ENCODE measurements at places on chromosomes 16 and 17.

- no peak for DNase-seq
These were observed 22.6 kb downstream of the AKAP1 start for GRCh38 chr17:57107498-57108101.

DNA sequence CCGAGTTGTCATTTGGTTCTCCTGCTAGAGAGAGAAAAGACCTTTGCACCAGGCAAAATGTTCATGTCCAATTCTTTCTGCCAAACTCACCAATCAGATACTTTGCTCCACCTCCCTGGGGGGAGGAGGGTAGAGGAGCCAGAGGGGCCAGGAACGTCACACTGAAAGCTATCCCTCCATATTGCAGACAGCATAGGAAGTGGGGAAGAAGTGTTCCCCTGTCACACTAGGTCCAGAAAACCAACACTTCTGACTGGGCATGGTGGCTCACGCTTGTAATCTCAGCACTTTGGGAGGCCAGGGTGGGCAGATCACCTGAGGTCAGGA lies 9.5 kb downstream of the HSD17B2 start:
- no peak for DNase-seq

GRCh38 chr16:85029981-85030401 lies 2.4 kb downstream of the KIAA0513 start:
- DNase-seq = no peak

GRCh38 chr17:13541032-13541480 lies 60.7 kb downstream of the HS3ST3A1 start:
- no peak for DNase-seq

DNA sequence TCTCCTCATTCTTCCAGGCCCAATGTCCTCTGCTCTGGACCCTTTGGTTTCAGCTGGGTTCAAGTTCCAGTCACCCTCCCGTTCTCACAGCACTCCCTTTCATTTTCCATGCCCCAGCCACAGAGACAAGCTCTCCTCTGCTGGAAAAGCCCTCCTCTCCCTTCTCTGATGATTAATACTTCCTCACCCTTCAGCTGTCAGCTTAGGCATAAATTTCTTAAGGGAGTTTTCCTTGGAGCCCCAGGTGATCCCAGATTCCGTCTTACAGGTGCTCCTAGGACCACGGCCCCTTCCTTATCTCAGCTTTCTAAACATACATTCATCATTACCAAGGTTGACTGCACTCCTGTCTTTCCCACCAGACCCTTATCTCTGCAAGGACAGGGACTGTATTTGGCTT lies 10.4 kb downstream of the CHAD start:
- no peak for DNase-seq

DNA sequence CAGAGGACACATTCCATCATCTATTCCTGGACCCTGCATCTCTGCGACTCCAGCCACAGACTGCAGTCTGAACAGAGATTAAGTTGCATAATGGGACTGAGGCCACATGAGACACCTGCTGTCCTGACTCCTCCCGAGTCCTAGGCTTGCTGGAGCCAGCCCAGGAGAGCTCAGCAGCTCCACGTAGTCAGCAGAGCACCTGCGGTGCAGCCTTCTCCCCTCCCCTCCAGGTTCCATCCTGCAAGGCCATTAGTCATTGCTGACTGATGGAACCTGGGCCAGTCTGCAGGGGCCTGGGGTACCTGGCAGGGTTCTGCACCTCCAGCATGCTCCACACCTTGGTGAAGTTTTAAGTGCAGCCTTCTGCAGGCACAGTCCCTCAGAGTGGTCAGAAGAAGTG lies 76.7 kb downstream of the PLD6 start:
- DNase-seq = no peak

GRCh38 chr16:88892065-88892464 lies 25.6 kb upstream of the PABPN1L start:
- no peak for DNase-seq

- DNase-seq = no peak
These were observed 22.9 kb upstream of the C1QL1 start for GRCh38 chr17:44990994-44991393.

DNA sequence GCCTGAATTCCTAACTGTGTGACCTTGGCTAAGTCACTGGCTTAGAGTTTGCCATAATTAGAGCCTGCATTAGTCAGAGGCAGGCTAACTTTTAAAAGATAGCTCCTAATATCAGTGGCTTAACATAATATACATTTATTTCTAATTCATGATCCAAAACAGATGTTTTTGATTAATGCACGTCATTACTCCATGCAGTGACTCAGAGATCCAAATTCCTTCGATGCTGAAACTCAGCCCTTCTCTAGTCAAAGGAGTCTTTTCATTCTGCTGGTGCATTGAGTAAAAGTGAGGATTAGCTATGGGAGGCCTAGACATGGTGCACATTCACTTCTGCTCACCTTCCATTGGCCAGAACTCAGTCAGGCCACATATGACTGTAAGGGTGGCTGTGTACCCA lies 49.8 kb downstream of the IRX3 start:
- DNase-seq = no peak

- DNase-seq = peak; percentile 29
These were observed 412 bp upstream of the ADGRG3 start for GRCh38 chr16:57667526-57668262.

DNA sequence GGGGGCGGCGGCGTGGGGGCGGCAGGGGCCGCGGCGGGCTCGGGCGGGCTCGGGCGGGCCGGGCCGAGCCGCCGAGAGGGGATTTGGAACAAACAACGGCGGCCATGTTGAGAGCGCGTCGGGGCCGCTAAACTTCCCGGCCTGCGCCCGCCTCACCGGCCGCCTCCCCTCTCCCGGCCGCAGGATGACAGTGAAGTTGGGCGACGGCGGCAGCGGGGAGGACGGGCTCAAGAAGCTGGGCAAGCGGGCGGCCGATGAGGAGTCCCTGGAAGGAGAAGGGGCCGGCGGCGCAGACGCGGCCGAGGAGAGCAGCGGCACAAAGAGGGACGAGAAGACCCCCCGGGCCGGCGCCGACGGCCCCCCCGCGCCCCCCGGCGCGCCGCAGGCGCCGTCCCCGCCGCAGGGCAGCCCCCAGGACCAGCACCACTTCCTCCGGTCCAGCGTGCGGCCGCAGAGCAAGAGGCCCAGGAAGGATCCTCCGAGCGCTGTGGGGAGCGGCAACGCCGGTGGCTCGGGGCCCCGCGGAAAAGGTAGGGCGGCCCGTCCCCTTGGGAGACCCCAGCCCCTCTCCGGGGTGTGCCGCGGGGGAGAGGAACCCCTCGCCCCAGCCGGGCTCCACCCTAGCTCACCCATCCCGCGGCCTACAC lies 2.4 kb downstream of the CRAMP1 start:
- DNase-seq = peak; percentile 20

- DNase-seq = no peak
These were observed 44.0 kb downstream of the NSRP1 start for GRCh38 chr17:30160419-30161172.

GRCh38 chr17:12712415-12712814 lies 46.7 kb downstream of the MYOCD start:
- DNase-seq = no peak

DNA sequence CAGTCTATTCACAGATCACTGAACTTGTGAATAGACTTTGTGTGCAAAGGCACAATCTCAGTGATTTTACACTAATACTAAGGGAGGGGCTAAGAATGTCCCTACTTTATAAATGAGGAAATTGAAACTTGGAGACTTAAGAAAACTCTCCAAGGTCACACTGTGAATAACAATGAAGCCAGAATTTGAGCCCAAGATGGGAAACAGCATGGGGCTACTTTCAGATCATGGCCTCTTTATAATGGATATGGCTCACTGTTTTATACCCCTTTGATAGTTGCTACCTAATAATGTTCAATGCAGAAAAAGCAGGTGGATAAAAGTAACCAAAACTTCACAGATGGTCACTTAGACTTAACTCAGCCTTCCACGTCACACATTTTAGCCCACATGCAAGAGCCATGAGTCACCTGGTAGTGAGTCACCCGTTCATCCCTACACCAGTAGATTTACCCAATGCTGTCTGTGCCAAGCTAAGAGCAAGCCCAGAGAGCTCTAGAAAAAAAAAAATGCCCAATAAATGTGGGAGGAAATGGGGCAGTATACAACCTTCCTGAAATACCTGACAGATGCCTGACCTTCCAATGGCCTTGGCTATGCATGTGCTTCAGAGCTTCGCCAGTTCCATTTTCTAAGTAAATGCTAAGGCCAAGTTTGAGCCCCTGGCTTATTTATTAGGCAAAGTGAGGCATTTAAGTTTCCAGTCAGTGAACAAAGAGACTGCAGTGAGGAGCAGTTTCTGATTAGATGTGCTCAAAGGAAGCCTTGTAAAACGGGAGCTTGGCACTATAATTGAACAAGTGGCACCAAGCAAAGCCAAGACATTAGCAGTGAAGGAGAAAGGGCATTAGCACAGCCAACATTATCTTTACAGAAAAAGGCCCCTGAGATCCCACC lies 219.7 kb downstream of the TMEM114 start:
- DNase-seq = no peak
